ENCODE measurements at places on chromosomes 3 and 15.

DNA sequence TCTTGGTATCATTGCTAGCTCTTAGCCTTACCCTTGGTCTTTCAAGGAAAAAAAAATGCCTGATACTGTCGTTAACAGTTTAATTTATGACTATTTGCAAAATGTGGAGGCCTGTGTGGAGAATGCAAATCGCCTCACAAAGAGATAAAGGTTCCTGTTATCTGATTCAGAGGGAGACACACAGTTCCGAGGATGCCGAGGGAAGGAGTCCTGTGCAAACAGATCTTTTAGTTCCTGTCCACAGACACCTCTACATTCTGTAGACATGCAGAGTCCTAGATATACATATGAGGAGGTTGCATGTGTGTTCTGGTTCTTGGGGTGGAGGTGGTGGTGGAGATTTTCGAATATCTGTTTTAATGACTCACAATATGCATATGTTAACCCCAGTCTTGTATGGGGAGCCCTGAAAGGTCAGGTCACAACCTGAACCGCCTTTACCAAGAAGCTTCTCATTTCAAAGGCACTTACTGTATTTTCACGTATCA, 5.7 kb downstream of the NR2F2 start:
- DNase-seq, result no peak

GRCh38 chr3:61903931-61904657, 342.7 kb downstream of the PTPRG start:
- peak; percentile 50 for DNase-seq

GRCh38 chr3:59133311-59133710, 83.5 kb upstream of the CFAP20DC start:
- no peak for DNase-seq

DNA sequence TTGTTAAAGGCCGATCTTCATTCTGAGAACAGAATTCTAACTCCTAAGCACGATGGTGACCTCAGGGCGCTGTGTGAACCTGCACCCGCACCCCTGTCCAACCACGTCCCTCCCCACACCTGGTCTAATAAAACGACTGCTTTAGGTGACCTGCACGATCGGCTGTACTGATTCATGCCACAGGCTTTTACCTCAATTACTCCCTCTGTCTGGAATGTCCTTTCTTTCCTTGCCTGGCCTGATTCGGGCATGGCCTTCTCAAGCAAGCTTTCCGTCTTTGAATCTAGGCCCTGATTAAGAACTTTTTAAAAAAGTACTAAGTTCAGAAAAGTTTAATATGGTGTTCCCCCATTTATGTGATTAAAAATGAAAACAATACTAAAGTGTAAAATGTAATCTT, 842 bp upstream of the U2SURP start:
- DNase-seq, result peak; percentile 27

DNA sequence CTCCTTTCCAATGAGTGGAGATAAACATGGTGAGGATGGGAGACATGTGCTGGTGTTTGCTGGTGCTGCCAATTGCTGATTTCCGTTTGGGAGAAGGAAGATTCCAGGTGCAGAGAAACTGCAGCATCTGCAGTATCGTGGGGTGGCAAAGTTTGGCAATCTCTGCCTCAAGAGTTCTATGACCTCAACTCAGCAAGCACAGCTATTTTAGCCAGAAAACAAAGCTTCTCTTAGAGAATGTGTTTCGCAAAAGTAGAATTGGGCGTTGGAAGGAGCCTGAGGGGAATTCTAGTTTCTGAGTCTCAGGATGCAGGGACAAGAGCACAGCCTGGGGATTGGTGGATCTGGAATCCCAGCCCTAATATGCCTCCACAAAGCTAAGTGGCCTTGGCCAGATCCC, 18.2 kb upstream of the SHC4 start:
- no peak for DNase-seq

- DNase-seq, result no peak
Observed at GRCh38 chr3:184694716-184695115, 17.1 kb downstream of the MAGEF1 start.

DNA sequence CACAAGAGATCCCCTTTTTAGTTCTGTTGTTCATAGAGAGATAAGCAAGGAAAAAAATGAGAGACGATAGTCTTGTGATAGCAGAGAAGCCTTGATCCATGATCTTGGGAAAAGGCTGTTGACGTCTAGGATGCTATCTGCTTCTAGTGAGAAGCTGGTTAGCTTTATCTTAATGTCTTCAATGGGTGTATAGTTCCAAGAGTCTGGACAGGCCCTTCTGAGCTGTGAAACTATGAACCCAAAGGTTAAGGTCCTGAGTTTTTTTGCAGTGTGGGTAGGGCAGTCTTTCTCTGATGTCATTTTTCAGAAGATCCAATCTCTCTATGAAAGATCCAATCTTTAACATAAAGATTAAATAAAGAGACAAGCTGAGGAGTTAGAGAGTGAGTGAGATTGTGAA, 10.5 kb upstream of the NOX5 start:
- DNase-seq, result no peak

DNA sequence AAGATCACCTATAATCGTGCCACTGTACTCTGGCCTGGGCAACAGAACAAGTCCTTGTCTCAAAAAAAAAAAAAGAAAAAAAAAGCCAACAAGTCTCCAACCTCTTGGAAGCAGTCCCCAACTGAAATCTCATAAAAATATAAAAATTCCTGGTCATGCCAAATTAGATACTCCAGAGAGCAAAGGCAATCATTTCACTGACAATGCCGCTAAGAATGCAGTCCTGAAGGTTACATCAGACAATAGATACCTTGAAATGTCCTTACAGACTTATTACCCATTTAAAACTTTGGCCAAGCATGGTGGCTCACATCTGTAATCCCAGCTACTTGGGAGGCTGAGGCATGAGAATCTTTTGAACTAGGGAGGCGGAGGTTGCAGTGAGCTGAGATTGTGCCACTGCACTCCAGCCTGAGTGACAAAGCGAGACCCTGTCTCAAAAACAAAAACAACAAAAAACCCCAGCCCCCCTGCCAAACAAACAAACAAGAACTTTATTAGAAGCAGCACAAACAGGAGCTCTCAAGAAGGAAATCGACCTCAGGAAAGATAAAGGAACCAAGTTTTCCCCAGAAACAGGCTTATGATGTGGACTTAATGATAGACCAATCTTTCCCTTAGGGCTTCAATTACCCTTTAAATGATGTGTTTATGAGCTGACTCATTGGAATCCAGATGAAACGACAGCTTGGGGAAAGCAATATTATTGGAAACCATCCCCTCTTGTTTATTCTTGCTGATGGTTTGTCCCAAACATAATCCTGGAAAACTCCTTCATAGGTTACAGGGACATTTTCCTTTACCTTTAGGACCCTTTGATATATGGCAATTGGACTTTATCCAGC, 53.1 kb upstream of the XCR1 start:
- DNase-seq, result no peak

DNA sequence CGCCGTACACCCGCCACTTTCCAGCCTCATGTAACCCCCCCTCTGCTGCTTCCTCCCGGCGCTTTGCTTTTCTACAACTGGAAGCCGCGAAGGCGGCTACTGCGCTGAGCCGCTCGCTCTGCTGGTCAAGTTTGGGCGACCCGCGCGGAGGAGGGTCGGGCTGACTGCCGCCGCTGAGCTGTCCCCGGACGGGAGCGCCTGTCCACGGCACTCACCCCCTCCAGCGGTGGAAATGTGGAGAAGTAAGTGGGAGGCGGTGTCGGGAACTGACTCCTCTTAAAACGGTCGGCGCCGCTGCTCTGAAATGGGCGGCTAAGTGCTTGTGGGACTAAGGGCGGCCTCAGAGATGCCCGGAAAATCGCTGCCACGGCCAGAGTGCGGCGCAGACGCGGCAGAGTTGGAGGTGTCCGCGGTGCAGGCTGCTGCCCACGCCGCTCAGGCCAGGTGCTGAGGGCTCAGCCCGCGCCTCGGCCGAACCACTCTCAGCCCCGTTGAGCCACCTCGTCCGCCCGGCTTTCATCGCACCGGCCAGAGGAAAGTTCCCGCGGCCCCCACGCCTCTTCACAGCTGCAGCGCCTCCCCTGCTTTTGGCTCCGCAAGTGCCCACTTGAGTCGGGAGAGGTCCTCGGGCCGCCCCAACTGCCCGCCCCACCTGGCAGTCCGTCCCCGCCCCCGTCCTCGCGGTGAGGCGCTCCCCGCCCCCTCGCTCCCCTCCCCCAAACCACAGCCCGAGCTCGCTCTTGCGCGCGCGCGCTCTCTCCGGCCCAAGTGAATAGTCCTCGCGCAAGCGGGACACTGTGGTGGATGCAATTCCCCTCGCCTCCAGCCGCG, at the start of gene EPHA6:
TSS of gene EPHA6 (plus strand) at position 775 of the 831 bp plus-strand sequence.
- DNase-seq, result peak; percentile 28

DNA sequence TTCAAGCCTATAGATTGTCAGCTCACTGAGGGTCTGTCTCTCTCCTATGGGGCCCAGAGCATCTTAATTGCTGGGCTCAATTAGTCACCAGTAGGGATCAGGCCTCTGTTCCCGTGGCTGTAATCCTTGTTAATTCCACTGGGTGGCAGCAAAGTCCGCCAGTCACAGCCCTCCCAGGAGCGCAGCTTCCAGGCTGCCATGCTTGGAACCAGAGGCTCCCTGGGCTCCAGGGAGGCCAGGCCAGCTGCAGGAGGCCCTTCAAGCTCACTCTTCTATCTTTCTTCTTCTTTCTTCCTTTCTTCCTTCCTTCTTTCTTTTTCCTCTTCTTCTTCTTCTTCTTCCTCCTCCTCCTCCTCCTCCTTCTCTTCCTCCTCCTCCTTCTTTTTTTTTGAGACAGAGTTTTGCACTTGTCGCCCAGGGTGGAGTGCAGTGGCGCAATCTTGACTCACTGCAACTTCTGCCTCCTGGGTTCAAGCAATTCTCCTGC, 14.4 kb downstream of the RNU5B-1 start:
- peak; percentile 69 for DNase-seq

- DNase-seq, result no peak
Observed at GRCh38 chr3:139157161-139157932, 112.7 kb upstream of the PRR23C start.

GRCh38 chr3:156293566-156293965, 173.2 kb downstream of the KCNAB1 start:
- DNase-seq, result no peak

GRCh38 chr3:64238971-64239667, 13.9 kb upstream of the PRICKLE2 start:
- DNase-seq, result peak; percentile 90

- DNase-seq, result no peak
Observed at GRCh38 chr15:89728254-89728653, 22.8 kb downstream of the MESP1 start.

DNA sequence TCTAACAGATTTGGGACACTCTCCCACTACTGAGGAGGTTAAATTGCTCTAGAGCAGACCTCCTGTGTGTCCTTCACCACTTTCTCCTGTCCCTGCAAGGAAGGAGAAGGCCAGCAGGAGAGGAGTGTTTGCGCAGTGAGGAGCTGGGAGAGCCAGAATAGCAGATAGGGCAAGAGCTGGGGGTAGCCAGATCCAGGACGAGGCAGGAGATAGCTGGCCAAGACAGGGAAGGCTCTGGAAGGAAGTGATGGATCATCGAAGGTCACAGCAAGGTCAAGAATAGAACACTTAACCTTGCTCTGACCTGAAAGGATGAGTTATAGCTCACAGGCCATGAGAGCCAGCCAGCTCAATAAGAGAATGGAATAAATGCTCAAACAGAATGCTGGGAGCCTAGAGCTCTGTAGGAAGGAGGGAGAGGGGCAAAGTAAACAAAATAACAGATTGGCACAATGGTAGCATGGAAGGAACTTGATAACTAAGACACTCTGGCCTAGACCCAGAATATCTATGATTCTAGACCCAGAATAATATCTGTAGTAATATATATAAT, 37.5 kb upstream of the FSIP1 start:
- no peak for DNase-seq

GRCh38 chr3:50913260-50913659, 238.5 kb downstream of the DOCK3 start:
- no peak for DNase-seq

- peak; percentile 39 for DNase-seq
Observed at GRCh38 chr3:47113669-47114365, 50.1 kb downstream of the SETD2 start.

GRCh38 chr3:124419303-124419702, 310.9 kb upstream of the UMPS start:
- DNase-seq, result no peak

- no peak for DNase-seq
Observed at GRCh38 chr15:74167891-74168331, 5.6 kb upstream of the ISLR start.

- DNase-seq, result no peak
Observed at GRCh38 chr3:64038253-64038767, 15.0 kb upstream of the PSMD6 start.

- no peak for DNase-seq
Observed at GRCh38 chr3:134083626-134084241, 54.0 kb upstream of the SLCO2A1 start.

GRCh38 chr3:143753006-143753405, 95.3 kb downstream of the SLC9A9 start:
- DNase-seq, result no peak

GRCh38 chr3:18208091-18208490, 217.0 kb downstream of the SATB1 start:
- DNase-seq, result no peak

DNA sequence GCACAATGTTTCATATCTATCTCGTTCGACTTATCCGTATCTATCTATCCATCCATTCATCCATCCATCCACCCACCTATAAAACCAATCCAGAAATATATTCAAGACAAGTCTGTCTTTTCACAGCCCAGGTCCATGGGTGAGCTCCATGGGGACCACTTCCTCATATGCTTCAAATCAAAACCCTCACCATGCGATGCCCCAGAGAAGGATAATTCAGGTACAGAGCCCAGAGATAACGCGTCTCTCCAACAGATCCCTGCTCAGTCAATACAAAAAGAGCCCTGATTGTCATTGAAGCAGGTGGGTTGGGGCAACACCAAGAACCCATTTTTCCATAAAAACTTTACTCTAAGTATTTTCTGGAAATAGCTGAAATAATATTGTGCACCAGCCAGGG, 47.2 kb downstream of the PCSK6 start:
- no peak for DNase-seq

- no peak for DNase-seq
Observed at GRCh38 chr3:69107841-69108240, 14.6 kb downstream of the LMOD3 start.

DNA sequence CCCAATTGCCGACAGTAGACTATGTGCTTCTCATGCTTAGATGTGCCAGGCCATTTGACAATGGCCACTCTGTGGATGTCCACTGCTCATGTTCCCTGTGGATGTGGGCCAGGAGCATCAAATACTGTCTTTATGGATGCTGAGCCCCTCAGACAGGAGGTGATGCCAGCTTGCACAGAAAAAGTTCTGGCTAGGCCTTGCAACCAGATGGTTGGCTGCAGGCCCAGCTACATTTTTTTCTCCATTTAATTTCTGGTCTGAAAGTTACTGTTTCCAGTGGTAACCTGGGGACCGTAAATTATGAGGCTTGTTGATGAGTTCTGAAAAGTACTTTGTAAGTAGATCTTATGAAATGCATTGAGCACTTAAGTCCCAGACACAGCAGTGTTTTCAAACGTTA, 228.5 kb downstream of the CHL1 start:
- DNase-seq, result no peak

GRCh38 chr3:10508619-10509260, 3.4 kb upstream of the ATP2B2 start:
- DNase-seq, result no peak

GRCh38 chr15:43465100-43465499, 27.9 kb downstream of the TP53BP1 start:
- no peak for DNase-seq

- DNase-seq, result no peak
Observed at GRCh38 chr3:81962396-81962795, 201.0 kb upstream of the GBE1 start.

Data from astrocyte of the cerebellum (primary cell).